ENCODE measurements at places on chromosomes 12 and 14. TPM values are rescaled to one million over a fixed set of nuclear protein-coding genes. Genes with fewer than 3 reads are reported as not detected.

DNA sequence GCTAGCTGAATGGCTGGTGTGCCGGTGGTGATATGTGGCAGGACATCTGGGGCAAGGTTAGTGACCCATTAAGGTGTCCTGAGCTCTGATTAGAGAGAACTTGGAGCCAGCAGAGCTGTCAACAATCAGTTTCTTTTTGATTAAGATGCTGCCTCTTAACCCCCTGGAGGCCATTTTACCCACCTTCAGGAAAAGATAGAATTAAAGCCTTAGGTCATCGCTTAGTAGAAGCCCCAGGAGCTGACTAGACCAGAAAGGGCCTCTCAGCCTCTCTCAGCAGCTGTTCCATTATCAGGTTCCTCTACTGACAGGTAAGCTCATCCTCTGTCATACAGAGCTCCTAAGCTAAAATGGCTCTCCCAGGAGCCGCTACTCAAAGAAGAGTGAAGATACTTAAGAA is 339.0 kb downstream of the FUT8 start:
- no peaks in the 10 kb centered on the region for H3K27me3 ChIP-seq
- no peak for DNase-seq
- H3K27ac ChIP-seq = no peak overlapping the region
- no peak overlapping the region for H3K4me3 ChIP-seq

The SLC8A3 gene
- not detected for total RNA-seq

The SIX1 gene
- not detected for total RNA-seq

DNA sequence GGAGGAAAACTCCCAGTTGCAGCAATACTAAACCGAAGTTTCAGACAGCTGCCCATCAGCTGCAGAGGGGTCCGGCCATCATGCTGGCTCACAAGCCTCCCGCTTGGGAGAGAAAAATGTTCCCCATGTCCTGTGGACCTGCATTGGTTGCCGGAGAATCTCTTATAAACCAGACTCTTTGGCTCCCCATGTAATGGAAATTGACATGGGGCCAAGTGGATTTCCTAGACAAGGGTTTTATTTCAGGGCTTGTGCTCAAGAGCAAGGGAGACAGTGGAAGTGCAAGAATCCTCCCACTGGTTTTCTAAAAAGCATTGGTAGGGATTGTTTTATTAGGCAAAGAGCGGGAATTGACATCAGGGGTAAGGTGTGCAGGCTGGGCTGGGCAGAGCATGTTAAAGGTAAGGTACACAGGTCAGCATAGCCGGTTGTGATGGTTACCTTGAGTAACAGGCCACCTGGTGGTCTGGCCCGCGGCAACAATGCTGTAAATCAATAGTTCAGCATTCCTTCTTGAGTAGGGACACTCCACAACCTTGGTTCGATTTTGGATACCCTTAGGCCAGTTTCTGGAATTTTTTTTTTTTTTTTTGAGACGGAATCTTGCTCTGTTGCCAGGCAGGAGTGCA is 135.4 kb downstream of the UNC79 start:
- DNase-seq = no peak
- no peak overlapping the region for H3K27ac ChIP-seq
- H3K36me3 ChIP-seq = no peaks in the 10 kb centered on the region
- no peak overlapping the region for H3K4me3 ChIP-seq

- H3K36me3 ChIP-seq = no peaks in the 10 kb centered on the region
- H3K27me3 ChIP-seq = no peaks in the 10 kb centered on the region
- H3K4me1 ChIP-seq = no peaks in the 10 kb centered on the region
- H3K27ac ChIP-seq = no peak overlapping the region
Measured at GRCh38 chr12:17579205-17580026, 510.6 kb downstream of the RERGL start.

The GLIPR1L1 gene
- not detected for total RNA-seq

GRCh38 chr12:109677279-109677691 is 36.3 kb upstream of the FAM222A start:
- H3K27ac ChIP-seq = no peak overlapping the region
- no peaks in the 10 kb centered on the region for H3K4me1 ChIP-seq
- H3K4me3 ChIP-seq = no peak overlapping the region
- DNase-seq = no peak

The HSP90B1 gene
- 515 TPM for total RNA-seq

- DNase-seq = no peak
- H3K27me3 ChIP-seq = no peaks in the 10 kb centered on the region
- H3K27ac ChIP-seq = no peak overlapping the region
- H3K4me1 ChIP-seq = peaks cover 62% of the 10 kb centered on the region
- H3K4me3 ChIP-seq = no peak overlapping the region
Measured at GRCh38 chr14:55350461-55350860, 61.2 kb downstream of the ATG14 start.

DNA sequence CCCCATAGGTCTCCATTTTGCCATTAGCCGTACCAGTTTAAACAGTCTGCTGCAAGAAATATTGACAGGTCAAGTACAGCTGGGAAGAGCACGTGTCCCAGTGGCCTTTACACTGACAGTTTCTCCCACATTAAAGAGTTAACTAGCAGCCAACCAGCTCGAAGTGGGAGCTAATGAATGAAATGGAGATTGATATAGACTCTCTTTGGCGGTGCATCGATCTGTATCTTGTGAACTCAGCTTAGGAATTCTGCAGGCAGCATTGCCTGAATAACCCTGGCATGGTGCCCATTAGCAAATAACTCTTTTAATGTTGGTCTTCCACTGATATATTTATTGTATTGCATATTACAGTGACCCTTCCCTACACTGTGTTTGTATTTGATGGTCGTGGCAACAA is 319.4 kb downstream of the EGLN3 start:
- H3K27me3 ChIP-seq = no peaks in the 10 kb centered on the region
- H3K4me3 ChIP-seq = no peak overlapping the region
- no peak for DNase-seq
- H3K4me1 ChIP-seq = no peaks in the 10 kb centered on the region

The RTL1 gene
- not detected for total RNA-seq

The AMN1 gene
- 18.4 TPM for total RNA-seq

GRCh38 chr14:68981539-68981976 is 2.5 kb upstream of the ACTN1 start:
- no peaks in the 10 kb centered on the region for H3K36me3 ChIP-seq
- no peak overlapping the region for H3K27ac ChIP-seq
- DNase-seq = no peak
- H3K4me1 ChIP-seq = peaks cover 10% of the 10 kb centered on the region
- no peaks in the 10 kb centered on the region for H3K27me3 ChIP-seq

DNA sequence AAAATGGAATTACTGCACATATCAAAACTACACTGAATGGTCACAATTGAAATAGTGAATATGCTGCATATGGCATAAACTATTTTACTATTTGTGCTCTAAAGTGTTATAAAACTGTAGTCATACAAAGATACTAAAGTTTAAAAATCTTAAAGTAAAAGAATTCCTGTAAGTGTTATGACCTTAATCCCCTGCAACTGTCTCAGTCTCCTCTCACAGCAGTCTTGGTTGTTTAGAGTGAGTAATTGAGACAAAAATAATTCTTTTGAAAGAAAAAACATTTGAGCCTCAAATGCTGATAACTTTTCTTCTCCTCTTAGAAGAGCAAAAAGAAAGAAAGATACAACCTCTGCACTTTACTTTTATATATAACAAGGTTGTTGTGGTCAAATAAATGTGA is 99.9 kb downstream of the SYT1 start:
- H3K4me3 ChIP-seq = no peak overlapping the region
- no peak overlapping the region for H3K27ac ChIP-seq
- H3K36me3 ChIP-seq = no peaks in the 10 kb centered on the region

GRCh38 chr14:90728951-90729350 is 87.3 kb downstream of the TTC7B start:
- no peak for DNase-seq
- no peaks in the 10 kb centered on the region for H3K4me1 ChIP-seq
- no peaks in the 10 kb centered on the region for H3K27me3 ChIP-seq
- H3K36me3 ChIP-seq = no peaks in the 10 kb centered on the region
- H3K27ac ChIP-seq = no peak overlapping the region

DNA sequence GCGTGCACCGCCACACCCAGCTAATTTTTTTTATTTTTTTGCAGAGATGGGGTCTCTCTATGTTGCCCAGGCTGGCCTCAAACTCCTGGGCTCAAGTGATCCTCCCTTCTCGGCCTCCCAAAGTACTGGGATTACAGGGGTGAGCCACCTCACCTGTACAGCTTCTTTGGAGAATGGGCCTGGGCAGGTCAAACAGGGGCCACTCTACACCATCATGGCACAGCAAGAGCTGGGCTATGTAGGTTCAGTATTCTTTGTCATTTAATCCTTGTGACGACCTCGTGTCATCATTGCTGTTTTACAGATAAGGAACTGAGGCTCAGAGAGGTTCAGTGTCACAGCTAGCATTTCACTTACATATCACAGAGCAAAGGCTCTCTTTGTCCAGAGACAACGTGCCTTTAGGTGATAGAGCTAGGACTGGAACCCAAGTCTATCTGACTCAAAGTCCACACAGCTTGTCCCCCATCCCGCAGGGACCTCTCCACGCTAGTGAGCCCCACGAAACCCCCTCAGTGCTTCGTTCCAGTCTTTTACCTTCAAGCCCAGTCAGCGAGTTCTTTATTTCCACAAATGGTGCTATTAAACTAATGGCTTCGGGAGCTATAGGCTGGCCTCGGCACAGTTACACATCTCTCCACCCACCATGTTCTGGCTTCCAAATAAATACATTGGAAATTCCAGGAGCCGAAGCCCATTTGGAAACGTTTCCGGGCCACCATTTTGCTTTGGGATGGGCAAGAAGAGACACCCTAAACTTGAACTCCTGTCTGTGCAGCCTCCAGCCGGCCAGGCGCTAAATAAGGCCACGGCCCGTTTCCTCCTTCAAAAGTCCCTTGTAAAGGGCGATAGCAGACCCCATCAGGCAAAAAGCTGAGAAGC is 660 bp upstream of the MAP1LC3B2 start:
- DNase-seq = no peak
- no peaks in the 10 kb centered on the region for H3K36me3 ChIP-seq
- peak overlapping the region; percentile 29 for H3K4me3 ChIP-seq
- no peaks in the 10 kb centered on the region for H3K27me3 ChIP-seq
- peak overlapping the region; percentile 33 for H3K27ac ChIP-seq

GRCh38 chr12:754851-755562 is 2.6 kb downstream of the WNK1 start:
- H3K27ac ChIP-seq = peak overlapping the region; percentile 89
- no peaks in the 10 kb centered on the region for H3K27me3 ChIP-seq
- H3K36me3 ChIP-seq = no peaks in the 10 kb centered on the region
- H3K4me1 ChIP-seq = peaks cover 59% of the 10 kb centered on the region
- peak; percentile 71 for DNase-seq

The COPZ1 gene
- 92.0 TPM for total RNA-seq

The SLC2A3 gene
- 158 TPM for total RNA-seq

DNA sequence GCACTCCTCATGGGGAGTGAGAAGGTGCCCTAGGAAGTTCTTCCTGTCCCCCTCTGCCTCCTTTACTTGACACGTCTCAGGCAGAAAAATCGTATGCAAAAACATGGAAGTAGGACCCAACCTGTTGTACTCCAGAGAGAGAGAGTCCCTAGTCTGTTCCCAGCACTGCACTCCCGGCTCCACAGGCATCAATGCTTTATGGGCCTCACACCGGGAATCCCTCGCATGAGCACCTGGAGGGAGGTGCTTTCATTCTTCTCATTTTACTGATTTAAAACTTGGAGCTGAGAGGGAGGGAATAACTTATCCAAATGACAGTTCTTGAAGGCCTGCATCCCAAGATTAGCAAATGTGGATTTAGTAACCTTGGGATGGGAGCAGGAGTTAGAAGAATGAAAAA is 1101.4 kb downstream of the BCL11B start:
- no peak overlapping the region for H3K4me3 ChIP-seq
- H3K27me3 ChIP-seq = no peaks in the 10 kb centered on the region
- H3K27ac ChIP-seq = peak overlapping the region; percentile 64
- H3K4me1 ChIP-seq = peaks cover 92% of the 10 kb centered on the region

GRCh38 chr14:102389246-102389645 is 26.5 kb downstream of the TECPR2 start:
- H3K4me3 ChIP-seq = no peak overlapping the region
- H3K27ac ChIP-seq = no peak overlapping the region
- no peak for DNase-seq

The PSMB11 gene
- total RNA-seq = not detected

The C1QL4 gene
- not detected for total RNA-seq

DNA sequence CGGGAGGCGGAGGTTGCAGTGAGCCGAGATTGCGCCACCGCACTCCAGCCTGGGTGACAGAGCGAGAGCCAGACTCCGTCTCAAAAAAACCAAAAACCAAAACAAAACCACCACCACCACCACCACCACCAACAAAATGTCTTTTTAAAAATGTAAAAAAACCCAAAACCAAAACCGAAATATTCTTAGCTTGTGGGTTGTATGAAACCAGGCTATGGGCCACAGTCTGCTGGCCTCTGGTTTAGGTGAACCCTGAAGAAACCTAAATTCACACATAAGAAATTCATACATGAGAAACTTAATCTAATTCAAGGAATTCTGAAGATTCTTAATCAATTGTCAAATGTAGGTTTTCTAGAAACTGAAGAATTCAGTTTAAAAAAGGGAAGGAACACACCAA is 37.6 kb downstream of the INSM2 start:
- no peaks in the 10 kb centered on the region for H3K4me1 ChIP-seq
- no peak overlapping the region for H3K4me3 ChIP-seq
- no peaks in the 10 kb centered on the region for H3K36me3 ChIP-seq
- no peak overlapping the region for H3K27ac ChIP-seq
- no peak for DNase-seq

The RNASE7 gene
- not detected for total RNA-seq

The GDF3 gene
- not detected for total RNA-seq

GRCh38 chr12:16562435-16562834 is 43.5 kb downstream of the LMO3 start:
- H3K4me3 ChIP-seq = no peak overlapping the region
- no peaks in the 10 kb centered on the region for H3K27me3 ChIP-seq
- DNase-seq = no peak
- no peaks in the 10 kb centered on the region for H3K4me1 ChIP-seq
- no peak overlapping the region for H3K27ac ChIP-seq

The KRT80 gene
- total RNA-seq = not detected

DNA sequence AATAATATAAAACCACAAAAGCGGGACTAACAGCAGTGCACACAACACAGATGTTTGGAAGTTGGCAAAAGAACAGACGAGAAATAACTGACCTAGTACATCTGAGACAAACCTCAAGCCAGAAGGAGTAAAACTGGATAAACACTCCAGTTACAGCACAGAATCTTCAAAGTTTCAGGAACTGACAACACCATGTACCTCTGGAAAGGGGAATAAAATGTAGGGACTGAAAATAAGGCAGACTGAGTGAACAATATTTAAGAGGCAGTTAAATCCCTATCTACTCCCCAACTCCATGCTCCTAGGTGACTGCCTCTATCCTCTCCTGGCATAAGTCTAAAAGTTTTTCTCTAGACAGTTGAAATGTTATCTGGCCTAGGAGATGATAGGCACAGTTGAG is 57.9 kb downstream of the ZFYVE21 start:
- no peaks in the 10 kb centered on the region for H3K36me3 ChIP-seq
- no peak overlapping the region for H3K27ac ChIP-seq
- H3K4me3 ChIP-seq = no peak overlapping the region
- DNase-seq = no peak
- no peaks in the 10 kb centered on the region for H3K4me1 ChIP-seq

DNA sequence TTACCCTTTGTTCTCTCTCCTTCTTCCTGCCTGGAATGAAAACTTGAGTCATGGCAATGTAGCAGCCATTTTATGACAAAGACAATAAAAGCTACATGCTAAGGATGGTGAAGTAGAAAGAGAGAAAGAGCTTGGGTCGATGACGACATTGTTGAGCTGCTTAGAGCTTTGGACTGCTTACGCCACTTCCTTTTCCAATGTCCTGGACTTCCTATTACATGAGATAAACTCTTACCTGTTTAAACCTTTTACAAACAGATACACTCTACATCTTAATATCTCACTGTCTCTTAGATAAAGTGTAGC is 70.1 kb downstream of the PEBP1 start:
- H3K4me1 ChIP-seq = no peaks in the 10 kb centered on the region
- H3K27me3 ChIP-seq = no peaks in the 10 kb centered on the region
- DNase-seq = no peak
- no peak overlapping the region for H3K27ac ChIP-seq
